Hematopoietic multipotent progenitor cell (in vitro differentiated cells): ENCODE measurements at places on chromosomes 12 and 14.

- no peak for DNase-seq
Observed at GRCh38 chr12:41367726-41368405, 179.7 kb downstream of the PDZRN4 start.

DNA sequence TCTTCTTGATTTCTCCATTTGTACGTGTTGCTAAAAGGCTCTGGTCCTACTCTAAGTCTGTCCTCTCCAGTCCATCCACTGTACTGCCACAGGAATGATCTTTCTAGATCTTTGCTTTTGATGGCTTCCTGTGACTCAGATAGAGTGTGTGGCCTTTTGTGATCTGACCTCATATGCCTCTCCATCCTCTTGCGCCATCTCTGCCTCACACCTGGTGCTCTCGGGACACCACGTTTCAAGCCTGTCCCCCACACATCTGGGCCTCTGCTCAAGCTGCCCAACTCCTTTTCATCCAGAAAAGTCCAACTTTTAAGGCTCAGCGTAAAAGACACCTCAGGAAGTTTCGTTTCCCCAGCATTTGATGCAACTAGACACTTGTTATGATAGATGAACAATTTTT is 39.0 kb downstream of the DCAF4 start:
- no peak for DNase-seq

DNA sequence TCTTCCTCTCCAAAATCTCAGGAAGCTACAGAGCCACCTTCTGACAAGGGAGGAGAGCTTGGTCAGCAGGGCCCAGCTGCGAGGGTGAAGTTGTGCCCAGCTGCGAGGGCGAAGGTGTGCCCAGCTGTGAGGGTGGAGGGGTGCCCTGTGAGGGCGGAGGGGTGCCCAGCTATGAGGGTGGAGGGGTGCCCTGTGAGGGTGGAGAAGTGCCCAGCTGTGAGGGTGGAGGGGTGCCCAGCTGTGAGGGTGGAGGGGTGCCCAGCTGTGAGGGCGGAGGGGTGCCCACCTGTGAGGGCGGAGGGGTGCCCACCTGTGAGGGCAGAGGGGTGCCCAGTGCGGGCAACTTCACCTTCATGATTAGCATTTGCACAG is 20.4 kb upstream of the TTC7B start:
- no peak for DNase-seq

DNA sequence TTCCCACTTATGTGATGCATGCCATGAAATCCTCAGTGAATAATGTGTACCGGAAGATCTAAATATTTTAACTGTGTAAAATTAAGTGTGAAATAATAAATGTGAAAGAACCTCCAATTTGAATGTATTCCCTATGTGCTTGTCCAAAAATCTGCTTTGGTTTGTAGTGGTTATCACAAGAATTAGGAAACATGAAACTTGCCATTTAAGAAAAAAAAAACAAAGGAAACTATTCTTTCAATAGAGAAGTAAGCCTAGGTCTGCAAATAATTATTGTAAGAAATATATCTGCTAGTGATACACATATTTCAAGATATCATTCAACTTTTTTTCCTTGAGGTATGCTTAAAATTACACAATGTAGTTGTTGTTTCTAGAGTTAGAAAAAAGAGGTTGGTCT is 500.4 kb downstream of the SLC6A15 start:
- no peak for DNase-seq

- no peak for DNase-seq
Observed at GRCh38 chr12:19387161-19387560, 52.1 kb upstream of the AEBP2 start.

- no peak for DNase-seq
Observed at GRCh38 chr14:34254031-34254430, 208.0 kb downstream of the SPTSSA start.

DNA sequence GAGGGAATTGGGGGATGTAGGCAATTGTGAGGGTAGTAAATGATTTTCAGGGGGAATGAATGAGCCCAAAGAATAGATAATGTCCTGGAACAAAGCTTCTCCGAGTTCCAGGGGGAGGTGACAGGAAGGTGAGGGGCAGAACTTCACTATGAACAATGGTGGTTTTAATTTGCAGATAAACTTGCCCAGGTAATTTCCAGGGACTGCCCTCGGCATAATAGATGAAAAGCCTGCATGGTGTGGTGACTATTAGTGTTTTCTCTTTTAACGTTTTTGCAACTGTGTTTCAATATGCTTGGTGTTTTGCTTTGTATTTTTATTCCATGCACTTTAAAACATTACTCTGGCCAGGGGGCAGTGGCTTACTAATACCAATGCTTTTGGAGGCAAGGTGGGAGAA is 325.2 kb upstream of the RGS6 start:
- DNase-seq: no peak

DNA sequence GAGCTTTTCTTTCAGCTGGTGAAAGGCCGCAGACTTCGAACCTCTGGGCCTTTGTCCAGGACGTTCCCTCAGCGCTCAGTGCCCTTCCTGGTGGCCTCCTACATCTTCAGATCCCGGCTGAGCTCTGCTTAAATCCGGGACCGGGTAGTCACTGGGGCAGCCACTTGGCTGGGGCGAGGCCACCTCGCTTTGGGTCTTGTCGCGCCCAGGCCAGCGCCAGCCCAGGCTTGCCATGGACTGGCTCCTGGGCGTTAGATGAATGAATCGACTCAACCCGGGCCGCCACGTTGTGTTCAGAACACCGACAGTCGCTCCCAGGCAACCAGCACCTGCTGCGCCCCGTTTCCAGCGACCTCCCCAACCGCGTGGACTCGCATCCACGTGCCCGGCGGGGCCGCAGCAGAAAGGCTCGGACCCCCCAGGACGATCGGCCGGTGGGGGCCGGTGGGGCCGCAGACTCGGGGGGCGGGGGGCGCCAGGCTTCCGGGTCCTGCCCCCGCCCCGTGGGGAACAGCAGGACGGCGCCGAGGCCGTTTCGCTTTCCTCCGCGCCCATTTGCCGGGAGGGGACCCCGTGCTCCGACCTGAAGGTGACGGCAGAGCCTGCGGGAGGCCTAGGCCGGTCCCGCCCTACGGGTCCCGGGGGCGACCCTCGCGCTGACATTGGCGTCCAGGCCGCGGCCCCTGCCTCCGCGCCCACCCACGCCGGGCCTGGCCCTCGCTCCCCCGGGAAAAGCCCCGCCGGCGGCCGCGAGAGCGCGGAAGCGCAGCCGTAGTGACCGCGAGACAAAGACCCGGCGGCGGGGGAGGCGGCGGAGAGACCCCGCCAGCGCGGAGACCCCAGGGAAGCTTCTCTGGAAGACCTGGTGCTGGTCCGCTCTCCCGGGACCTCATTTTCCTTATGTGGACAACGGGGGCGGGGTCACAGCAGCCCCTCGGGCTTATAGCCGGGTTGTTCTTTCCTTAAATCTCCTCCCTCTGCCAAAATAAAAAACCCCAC is 37.3 kb upstream of the RCOR1 start:
- peak; percentile 74 for DNase-seq

- no peak for DNase-seq
Observed at GRCh38 chr14:92481811-92482555, 31.6 kb upstream of the RIN3 start.

- DNase-seq: no peak
Observed at GRCh38 chr12:30982413-30982812, 55.9 kb downstream of the TSPAN11 start.

DNA sequence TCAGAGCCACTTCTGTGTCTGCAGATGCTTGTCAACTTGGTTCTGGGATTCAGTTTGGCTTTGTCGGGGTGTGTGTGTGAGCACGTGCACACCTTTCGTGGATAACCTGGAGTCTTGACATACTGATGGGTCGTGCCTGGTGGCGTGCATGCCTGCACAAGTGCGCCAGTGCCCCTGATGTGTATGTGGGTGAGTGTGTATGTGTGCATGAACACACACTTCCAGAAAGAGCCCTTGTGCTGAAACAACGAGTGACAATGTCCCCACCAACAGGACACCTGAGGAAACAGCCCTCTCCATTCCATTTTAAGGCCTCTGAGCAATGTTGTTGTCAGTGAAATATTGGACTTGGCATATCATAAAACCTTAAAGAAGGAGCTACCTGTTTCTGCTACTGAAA is 53.9 kb downstream of the SMUG1 start:
- no peak for DNase-seq
